ENCODE measurements at places on chromosomes 7 and 10.

- H3K27me3 ChIP-seq, result peaks cover 56% of the 10 kb centered on the region
- no peak overlapping the region for H3K27ac ChIP-seq
- no peaks in the 10 kb centered on the region for H3K36me3 ChIP-seq
- DNase-seq, result peak; percentile 74
- H3K4me1 ChIP-seq, result peaks cover 16% of the 10 kb centered on the region
- H3K4me3 ChIP-seq, result peak overlapping the region; percentile 50
Observed at GRCh38 chr10:44864051-44864450, 47.1 kb upstream of the TMEM72 start.

DNA sequence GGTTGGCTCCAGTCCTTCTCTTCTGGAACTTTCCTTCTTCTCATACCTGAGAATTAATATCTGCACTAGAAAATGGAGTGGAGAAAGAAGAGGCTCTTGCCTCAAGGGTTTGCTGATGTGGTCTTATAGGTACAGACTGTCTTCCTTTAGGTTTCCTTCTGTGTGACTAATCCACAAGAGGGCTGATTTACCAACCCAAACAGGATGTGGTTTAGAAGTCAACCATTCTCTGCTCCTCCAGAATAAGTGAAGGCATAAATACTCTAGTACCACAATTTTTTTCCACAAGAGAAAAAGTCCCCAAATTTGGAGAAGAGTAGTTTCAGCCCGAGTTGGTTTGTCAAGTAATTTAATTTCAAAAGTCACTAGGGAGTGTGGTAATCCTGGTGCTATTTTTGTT, 85.8 kb downstream of the NRP1 start:
- H3K4me3 ChIP-seq, result no peak overlapping the region
- H3K36me3 ChIP-seq, result no peaks in the 10 kb centered on the region
- no peak for DNase-seq
- H3K27me3 ChIP-seq, result no peaks in the 10 kb centered on the region
- H3K4me1 ChIP-seq, result no peaks in the 10 kb centered on the region

- no peaks in the 10 kb centered on the region for H3K4me1 ChIP-seq
- no peaks in the 10 kb centered on the region for H3K36me3 ChIP-seq
- H3K27me3 ChIP-seq, result no peaks in the 10 kb centered on the region
- no peak for DNase-seq
Observed at GRCh38 chr7:10101351-10101750, 872.3 kb upstream of the PHF14 start.

GRCh38 chr7:41579961-41580935, 122.6 kb downstream of the INHBA start:
- no peak overlapping the region for H3K4me3 ChIP-seq
- H3K27me3 ChIP-seq, result no peaks in the 10 kb centered on the region
- no peaks in the 10 kb centered on the region for H3K4me1 ChIP-seq
- no peaks in the 10 kb centered on the region for H3K36me3 ChIP-seq

- peaks cover 53% of the 10 kb centered on the region for H3K4me1 ChIP-seq
- H3K4me3 ChIP-seq, result no peak overlapping the region
- no peaks in the 10 kb centered on the region for H3K27me3 ChIP-seq
- DNase-seq, result peak; percentile 26
- peak overlapping the region; percentile 89 for H3K27ac ChIP-seq
Observed at GRCh38 chr7:13016592-13017332, 329.3 kb downstream of the ARL4A start.

DNA sequence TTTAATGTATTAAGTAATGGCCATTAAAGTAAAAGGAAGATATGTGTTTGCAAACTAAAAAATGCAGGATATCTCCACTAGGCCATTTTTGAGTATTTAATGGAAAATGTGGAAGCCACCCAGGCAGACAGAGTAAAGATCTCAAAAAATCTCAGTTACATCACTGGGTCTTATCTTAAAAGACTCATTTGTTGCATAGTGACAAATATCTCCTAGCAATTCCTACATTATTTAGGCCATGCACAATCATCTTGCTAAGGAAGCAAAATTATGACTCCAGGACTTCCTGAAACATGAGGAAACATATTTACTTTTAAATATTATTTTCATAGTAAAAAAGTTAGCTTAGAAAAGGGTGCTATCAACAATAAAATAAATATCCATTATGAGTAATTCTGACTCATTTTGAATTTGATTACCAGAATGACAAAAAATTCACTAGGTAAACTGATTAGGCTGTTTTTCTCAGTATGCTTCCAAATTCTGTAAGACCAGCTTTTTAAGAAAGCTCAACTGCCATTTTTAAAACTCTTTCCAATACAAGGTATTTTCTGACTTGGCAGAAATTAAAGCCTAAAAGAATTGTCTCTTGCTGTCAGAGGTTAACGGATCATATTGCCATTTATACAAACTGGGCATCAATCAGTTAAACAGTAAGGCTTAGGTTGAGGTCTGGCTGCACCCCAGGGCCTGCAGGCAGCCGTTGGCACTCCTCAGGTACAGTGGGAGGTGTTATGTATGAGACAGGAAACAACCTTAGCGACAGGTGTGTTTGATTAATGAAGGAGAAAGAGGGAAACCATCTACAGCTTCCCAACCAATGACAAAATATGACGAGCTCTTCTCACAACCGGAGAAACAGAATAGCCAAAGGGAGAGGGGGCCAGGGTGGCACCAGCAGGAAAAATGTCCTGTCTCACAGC, 31.8 kb downstream of the PCLO start:
- DNase-seq, result no peak
- H3K27me3 ChIP-seq, result no peaks in the 10 kb centered on the region
- no peak overlapping the region for H3K4me3 ChIP-seq
- no peak overlapping the region for H3K27ac ChIP-seq

DNA sequence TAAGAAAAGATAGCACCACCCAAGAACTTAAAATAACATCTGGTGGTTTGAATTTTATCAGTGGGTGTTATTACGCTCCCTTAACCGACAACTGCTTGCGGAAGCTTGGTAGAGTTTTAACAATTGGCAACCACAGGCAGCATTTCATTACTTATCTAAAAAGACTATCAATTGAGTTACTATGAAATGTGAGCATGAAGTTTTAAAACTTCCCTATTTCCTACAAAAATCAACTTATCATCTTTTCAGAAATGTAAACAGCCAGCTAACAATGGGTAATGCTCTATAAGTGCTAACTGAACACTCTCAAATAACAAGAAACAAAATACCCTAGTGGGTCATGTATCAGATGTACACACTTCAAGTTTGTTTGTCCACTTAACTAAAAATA, 68.8 kb downstream of the OSBPL3 start:
- DNase-seq, result no peak
- H3K27me3 ChIP-seq, result no peaks in the 10 kb centered on the region
- H3K27ac ChIP-seq, result no peak overlapping the region
- peaks cover under 1% of the 10 kb centered on the region for H3K4me1 ChIP-seq
- no peak overlapping the region for H3K4me3 ChIP-seq

GRCh38 chr10:91191584-91191919, 28.9 kb upstream of the PCGF5 start:
- H3K27ac ChIP-seq, result no peak overlapping the region
- no peak for DNase-seq
- no peaks in the 10 kb centered on the region for H3K4me1 ChIP-seq
- H3K27me3 ChIP-seq, result no peaks in the 10 kb centered on the region
- no peaks in the 10 kb centered on the region for H3K36me3 ChIP-seq
- H3K4me3 ChIP-seq, result no peak overlapping the region

DNA sequence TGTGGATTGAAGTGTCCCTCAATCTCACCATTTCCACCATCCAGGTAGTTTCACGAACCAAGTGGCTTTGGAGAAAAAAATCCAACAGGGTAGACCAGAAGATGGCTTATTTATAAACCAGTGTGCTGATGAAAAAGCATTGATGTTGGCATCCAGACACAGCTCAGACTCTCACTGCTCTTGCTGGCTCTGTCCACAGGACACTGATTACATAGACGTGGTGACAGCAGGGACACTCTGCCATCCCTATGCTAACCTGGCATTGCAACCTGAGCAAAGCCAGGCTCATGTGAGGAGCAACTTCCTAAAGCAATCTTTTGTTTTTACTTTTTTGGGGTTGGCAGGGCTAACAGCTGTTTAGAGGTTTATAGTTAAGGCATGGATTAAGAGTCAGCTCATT, 130.6 kb upstream of the SVIL start:
- no peak overlapping the region for H3K27ac ChIP-seq
- H3K36me3 ChIP-seq, result no peaks in the 10 kb centered on the region
- no peak overlapping the region for H3K4me3 ChIP-seq
- no peak for DNase-seq

DNA sequence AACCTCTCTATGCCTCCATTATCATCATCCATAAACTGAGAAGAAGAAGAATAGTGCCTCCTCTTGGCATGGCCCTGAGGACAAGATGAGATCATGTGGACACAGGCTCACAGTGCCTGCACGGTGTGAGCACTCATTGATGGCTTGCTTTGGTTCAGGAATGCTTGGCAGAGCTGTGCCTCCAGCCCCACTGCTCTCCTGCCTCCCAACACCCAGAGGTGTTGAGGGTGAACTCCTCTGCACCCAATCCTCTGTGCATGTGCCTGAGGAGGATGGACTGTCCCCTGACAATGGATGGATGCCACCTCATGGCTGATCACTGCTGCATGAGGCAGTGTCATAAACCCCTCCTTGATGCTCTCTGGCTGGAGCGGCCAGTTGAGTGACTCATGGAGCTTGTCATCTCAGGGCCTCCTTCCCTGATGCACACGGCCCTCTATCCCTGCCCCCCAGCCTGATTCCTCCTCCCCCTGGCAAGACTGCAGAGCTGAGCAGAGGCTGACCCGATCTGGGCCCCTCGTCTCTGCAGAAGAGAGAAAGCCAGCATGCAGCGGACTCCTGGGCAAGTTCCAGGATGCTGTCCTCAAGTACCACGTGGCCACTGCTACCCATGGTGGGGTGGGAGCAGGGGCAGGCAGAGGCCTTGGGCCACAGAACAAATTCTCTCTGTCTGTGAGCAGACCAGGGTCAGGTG, 136.3 kb downstream of the KCNMA1 start:
- H3K4me1 ChIP-seq, result peaks cover 21% of the 10 kb centered on the region
- no peaks in the 10 kb centered on the region for H3K27me3 ChIP-seq
- H3K36me3 ChIP-seq, result no peaks in the 10 kb centered on the region
- DNase-seq, result no peak
- H3K27ac ChIP-seq, result no peak overlapping the region

- no peak overlapping the region for H3K4me3 ChIP-seq
- no peaks in the 10 kb centered on the region for H3K36me3 ChIP-seq
- no peaks in the 10 kb centered on the region for H3K27me3 ChIP-seq
- no peak for DNase-seq
Observed at GRCh38 chr10:12377658-12378290, 28.4 kb downstream of the CAMK1D start.

DNA sequence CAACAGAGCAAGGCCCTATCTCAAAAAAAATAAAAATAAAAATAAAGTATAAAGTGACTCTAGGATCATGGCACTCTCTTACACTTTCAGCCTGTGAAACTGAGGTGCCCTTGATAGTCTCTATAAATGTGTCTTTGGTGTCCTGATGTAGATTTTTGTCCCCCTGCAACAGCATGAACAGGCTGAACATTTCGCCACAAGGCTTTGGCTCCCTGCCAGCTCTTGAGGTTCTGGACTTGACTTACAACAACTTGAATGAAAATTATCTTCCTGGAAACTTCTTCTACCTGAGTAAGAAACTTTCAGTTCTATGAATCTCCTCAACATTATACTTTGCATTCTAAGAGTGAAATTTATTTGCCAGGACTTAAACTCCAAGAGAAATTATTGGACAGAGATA, 48.1 kb upstream of the BMS1 start:
- no peak overlapping the region for H3K27ac ChIP-seq
- no peak for DNase-seq
- no peak overlapping the region for H3K4me3 ChIP-seq
- H3K27me3 ChIP-seq, result no peaks in the 10 kb centered on the region
- H3K4me1 ChIP-seq, result no peaks in the 10 kb centered on the region

GRCh38 chr10:33192190-33192589, 142.3 kb downstream of the NRP1 start:
- peaks cover 24% of the 10 kb centered on the region for H3K4me1 ChIP-seq
- H3K36me3 ChIP-seq, result no peaks in the 10 kb centered on the region
- no peaks in the 10 kb centered on the region for H3K27me3 ChIP-seq
- DNase-seq, result no peak
- H3K27ac ChIP-seq, result no peak overlapping the region

GRCh38 chr10:5490698-5491464, 8.5 kb downstream of the CALML5 start:
- no peaks in the 10 kb centered on the region for H3K27me3 ChIP-seq
- H3K36me3 ChIP-seq, result no peaks in the 10 kb centered on the region
- H3K4me3 ChIP-seq, result no peak overlapping the region
- no peak overlapping the region for H3K27ac ChIP-seq
- no peak for DNase-seq

DNA sequence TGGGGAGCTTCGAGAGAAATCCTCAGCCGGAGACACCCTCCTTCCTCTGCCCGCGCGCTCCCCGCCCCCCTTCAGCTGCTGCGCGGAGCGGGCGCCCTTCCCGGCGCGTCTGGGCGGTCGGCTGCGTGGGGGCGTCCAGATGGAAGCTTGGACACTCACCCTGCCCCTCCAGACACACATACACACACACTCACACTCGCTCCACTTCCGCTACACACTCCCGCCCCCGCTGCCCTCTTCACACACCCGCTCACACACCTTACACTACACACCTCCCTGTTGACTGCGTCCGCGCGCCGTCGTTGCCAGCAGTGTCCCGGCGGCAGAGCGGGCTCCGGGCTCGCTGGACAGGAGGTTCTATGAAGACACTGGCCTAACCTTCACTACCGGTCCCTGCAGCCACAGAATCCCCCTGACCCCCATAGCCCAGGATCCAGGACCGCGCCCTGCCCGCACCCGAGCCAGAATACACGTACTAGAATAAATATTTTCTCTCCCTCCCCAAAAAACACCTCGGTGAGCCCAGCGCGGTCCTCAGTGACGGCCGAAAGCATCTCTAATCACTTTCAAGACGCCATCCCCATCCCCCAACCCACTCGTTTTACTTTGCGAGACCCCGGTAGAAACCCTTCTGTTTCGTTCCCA, 1.1 kb upstream of the EGR2 start:
- no peak overlapping the region for H3K27ac ChIP-seq
- peak overlapping the region; percentile 87 for H3K4me3 ChIP-seq
- DNase-seq, result peak; percentile 61
- peaks cover 22% of the 10 kb centered on the region for H3K4me1 ChIP-seq

- peak overlapping the region; percentile 94 for H3K4me3 ChIP-seq
- H3K4me1 ChIP-seq, result peaks cover 33% of the 10 kb centered on the region
- H3K27me3 ChIP-seq, result no peaks in the 10 kb centered on the region
- no peaks in the 10 kb centered on the region for H3K36me3 ChIP-seq
- peak overlapping the region; percentile 95 for H3K27ac ChIP-seq
Observed at GRCh38 chr7:23473844-23474093, 3.5 kb upstream of the IGF2BP3 start.

DNA sequence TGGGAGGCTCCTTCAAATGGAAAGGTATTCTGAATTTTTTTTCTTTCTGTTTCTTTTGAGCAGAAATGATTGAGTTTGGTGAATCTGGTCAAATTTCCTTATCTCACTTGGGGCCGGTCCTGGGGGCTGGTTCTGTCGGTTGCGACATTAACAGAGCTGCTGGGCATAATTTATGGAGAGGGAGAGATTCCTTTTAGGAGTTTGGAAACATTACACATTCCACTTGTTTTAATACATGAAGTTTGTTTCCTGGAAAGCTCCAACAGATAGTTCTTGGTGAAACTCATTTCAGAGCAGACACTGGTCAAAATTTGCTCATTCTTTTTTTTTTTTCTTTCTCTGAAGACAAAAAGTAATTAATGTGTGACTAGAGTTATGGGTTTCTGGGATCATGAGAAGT, 129.9 kb downstream of the ABCA13 start:
- H3K4me3 ChIP-seq, result no peak overlapping the region
- no peak overlapping the region for H3K27ac ChIP-seq
- H3K4me1 ChIP-seq, result no peaks in the 10 kb centered on the region

- H3K27me3 ChIP-seq, result peaks cover 97% of the 10 kb centered on the region
- H3K36me3 ChIP-seq, result no peaks in the 10 kb centered on the region
- peak; percentile 92 for DNase-seq
- H3K27ac ChIP-seq, result no peak overlapping the region
Observed at GRCh38 chr7:1664711-1665548, 5.1 kb upstream of the ELFN1 start.

Measured in neural progenitor cell (in vitro differentiated cells).